ENCODE measurements at places on chromosomes 16 and 17.

DNA sequence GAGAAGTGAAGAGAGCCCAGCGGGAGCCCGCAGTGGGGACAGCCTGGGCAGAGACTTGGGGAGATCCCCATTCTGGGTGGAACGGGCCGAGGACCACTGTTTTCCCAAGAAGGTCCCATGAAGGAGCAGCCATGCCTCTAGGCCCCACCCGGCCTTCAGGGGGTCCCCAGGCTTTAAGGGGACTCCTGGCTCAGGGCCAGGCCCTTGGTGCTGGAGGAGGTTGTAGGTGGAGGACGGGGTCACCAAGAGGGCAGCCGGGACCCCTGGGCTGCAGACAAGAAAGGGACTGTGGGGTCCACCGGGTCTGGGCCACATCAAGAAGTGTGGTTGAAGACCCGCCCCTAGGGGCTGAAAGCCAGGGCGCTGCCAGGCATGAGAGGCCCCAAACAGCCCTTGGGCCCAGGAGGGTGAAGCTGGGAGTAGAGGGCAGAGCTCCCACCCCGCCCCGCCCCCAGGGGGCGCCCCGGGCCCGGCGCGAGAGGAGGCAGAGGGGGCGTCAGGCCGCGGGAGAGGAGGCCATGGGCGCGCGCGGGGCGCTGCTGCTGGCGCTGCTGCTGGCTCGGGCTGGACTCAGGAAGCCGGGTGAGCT, at the start of gene PRSS21:
TSS of gene PRSS21 (plus strand) at position 487 of the 589 bp plus-strand sequence. CDS start at position 519, 32 bp downstream.
- no peak within 1 kb of the TSS for H3K27ac ChIP-seq
- DNase-seq = peak; percentile 39
- H3K36me3 ChIP-seq = no peaks in the 10 kb centered on the region
- H3K4me1 ChIP-seq = no peaks in the 10 kb centered on the region

GRCh38 chr17:44359006-44359405, 4.6 kb downstream of the FAM171A2 start:
- H3K36me3 ChIP-seq = no peaks in the 10 kb centered on the region
- H3K27me3 ChIP-seq = peaks cover 84% of the 10 kb centered on the region
- no peak overlapping the region for H3K27ac ChIP-seq

- H3K4me1 ChIP-seq = peaks cover 52% of the 10 kb centered on the region
- H3K27ac ChIP-seq = peak overlapping the region; percentile 78
- DNase-seq = peak; percentile 47
Observed at GRCh38 chr17:48592577-48592976, 1.0 kb downstream of the HOXB5 start.

- peaks cover 30% of the 10 kb centered on the region for H3K27me3 ChIP-seq
- no peak overlapping the region for H3K4me3 ChIP-seq
- H3K4me1 ChIP-seq = peaks cover 15% of the 10 kb centered on the region
- H3K36me3 ChIP-seq = no peaks in the 10 kb centered on the region
- DNase-seq = no peak
Observed at GRCh38 chr16:79293836-79294460, 306.6 kb downstream of the MAF start.

DNA sequence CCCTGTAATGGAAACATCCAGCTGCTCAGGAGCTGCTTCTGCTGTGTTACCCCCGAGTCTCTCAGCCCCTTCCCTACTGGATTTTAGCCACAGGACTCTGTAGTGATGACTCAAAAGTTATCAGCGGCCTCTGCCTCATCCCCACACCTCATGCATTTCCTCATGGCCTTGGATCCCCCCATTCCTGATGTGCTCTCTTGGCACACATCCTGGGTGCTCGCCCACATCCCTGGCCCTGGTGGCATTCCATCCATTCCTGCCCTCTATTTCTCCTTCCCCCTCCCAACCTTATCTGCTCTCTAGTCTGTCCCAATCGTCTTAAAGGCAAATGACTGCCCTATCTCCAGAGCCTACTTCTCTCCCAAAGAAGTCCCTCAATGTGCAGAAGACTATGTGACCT, 24.6 kb downstream of the MARF1 start:
- H3K36me3 ChIP-seq = peaks cover 68% of the 10 kb centered on the region
- no peaks in the 10 kb centered on the region for H3K27me3 ChIP-seq

GRCh38 chr17:33686171-33686570, 393.1 kb upstream of the ASIC2 start:
- H3K27me3 ChIP-seq = no peaks in the 10 kb centered on the region
- no peaks in the 10 kb centered on the region for H3K36me3 ChIP-seq
- peak; percentile 44 for DNase-seq
- H3K27ac ChIP-seq = no peak overlapping the region
- H3K4me1 ChIP-seq = no peaks in the 10 kb centered on the region

DNA sequence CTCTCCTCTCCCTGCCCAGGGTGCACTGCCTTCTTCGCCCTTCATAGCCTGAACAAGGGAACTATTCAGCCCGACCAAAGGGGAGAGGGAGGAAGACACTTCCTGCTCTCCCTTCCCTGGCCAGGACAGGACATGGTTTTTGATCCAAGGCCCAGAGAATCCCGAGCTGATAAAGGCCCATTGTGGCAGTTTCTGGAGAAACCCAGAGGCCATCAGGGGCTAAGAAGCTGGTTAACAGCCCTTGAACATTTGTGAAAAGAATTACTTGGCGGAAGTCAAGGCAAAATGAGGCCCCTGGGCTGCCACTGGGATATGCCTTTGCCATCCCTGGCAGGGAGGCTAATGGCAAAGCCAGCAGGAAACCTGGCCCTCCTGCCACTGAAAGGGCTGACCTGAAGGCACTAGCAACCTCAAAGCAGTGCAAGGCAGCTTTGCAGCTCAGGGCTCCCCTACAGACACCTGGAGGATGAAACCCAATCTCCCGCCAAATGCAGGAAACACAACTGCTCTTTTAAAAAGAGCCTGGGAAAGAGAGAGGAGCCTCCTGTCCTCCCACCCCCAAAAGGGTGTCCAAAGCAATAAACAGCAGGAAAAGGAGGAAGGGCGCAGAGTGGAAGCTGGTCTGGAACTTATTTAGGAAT, 12.6 kb downstream of the PHB1 start:
- peaks cover 11% of the 10 kb centered on the region for H3K27me3 ChIP-seq
- DNase-seq = no peak
- H3K36me3 ChIP-seq = peaks cover 35% of the 10 kb centered on the region
- H3K4me1 ChIP-seq = peaks cover 24% of the 10 kb centered on the region
- no peak overlapping the region for H3K4me3 ChIP-seq

DNA sequence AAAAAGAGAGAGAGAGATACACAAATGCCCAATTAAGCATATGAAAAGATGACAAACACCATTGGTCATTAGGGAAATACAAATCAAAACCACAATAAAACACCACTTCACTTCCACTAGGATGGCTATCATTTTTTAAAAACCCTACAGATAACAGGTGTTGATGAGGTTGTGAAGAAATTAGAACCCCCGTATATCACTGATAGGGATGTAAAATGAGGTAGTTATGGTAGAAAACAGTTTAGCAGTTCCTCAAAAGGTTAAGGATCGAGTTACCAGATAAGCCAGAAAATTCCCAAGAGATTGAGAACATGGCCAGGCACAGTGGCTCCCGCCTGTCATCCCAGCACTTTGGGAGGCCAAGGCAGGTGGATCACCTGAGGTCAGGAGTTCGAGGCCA, 2.8 kb downstream of the P2RX5 start:
- H3K36me3 ChIP-seq = peaks cover 10% of the 10 kb centered on the region
- peaks cover 4% of the 10 kb centered on the region for H3K27me3 ChIP-seq
- H3K4me3 ChIP-seq = no peak overlapping the region
- peaks cover 36% of the 10 kb centered on the region for H3K4me1 ChIP-seq
- H3K27ac ChIP-seq = no peak overlapping the region
- DNase-seq = no peak

DNA sequence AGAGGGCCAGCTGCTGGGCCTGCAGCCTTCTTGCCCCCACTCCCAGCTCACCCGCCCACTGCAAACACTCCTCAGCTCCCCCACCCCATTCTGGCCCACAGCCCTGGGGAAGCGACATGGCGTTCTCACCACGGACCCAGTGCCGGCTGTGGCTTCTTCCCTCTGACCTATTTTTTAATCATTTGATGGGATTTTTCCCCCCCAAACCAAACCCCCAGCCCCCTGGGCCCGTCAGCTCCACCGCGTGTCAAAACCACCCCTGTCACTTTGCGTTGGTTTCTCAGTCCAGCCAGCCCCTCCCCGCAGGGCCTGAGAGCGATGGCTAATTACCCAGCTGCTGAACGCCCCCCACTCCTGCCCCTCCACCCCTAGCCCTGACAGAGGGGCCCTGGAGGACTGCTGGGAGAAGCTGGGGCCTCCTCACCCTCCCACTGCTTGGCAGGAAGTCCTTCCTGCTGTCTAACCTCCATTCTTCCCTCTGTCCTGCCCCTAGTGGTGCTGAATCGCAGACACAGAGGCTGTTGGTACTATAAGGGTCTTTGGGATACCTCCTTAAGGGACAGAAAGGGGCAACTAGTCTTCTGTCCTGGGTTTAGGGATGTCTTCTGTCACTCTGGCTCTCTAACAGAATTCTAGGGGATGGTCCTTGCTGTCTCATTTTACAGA, 7.5 kb upstream of the TBX21 start:
- H3K27me3 ChIP-seq = peaks cover 9% of the 10 kb centered on the region
- peak overlapping the region; percentile 35 for H3K27ac ChIP-seq
- no peaks in the 10 kb centered on the region for H3K36me3 ChIP-seq
- DNase-seq = no peak
- peaks cover 73% of the 10 kb centered on the region for H3K4me1 ChIP-seq

DNA sequence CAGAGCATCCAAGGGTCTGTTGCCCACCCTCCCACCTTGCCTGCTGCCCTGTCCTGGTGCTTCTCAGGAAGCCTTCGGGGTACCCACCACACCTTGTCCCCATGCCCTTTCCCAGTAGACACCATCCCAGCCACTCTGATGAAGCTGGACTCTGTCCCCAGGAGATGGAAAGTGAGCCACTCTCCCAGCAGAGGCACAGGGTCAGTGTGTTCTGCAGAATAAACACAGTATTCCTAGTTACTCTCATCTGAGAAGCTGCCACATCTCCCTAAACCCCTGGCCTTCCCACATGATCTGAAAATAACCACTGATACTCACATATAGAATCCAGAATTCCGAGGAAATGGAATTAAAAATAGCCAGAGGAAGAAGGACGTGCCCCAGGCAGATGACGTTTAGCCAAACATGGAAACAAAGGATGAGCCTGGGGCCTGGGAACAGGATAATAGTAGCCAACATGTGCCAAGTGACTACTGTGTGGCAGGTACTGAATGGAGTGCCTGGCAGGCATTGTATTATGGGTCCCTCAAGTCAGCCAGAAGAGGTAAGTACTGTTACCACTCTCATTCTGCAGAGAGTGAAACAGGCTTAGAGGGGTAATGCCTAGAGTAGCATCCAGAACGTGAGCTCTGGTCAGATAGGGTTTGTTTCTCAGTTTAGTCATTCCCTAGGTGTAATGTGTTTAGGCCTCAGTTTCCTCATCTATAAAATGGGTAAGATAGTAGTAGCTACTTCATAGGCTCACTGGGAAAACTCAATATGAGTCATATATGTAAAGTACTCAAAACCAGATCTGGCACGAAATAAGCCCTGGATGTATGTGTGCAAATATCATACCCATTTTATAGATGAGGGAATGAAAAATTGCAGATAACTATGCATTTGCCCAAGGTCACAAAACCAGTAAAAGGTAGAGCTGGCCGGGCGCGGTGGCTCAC, 20.8 kb upstream of the PEMT start:
- no peaks in the 10 kb centered on the region for H3K4me1 ChIP-seq
- H3K27me3 ChIP-seq = peaks cover 5% of the 10 kb centered on the region
- H3K36me3 ChIP-seq = no peaks in the 10 kb centered on the region
- DNase-seq = no peak
- no peak overlapping the region for H3K4me3 ChIP-seq

DNA sequence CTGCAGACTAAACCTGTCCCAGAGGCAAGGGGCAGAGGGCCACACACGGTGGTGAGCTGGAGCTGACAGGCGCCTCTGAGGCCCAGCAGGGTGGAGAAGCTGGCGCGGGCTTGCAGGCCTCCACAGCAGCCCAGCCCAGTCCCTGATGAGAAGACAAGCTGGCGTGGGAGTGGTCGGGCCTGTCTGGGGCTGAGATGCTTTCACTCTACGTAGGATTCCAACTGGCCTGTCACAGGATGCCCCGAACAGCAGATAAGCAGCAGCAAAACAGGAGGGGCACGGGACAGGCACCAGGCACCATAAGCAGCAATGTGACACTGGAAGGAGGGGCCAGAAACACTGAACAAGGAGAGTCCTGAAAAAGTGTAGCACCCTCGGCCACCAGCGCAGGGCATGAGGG, 40.1 kb downstream of the PEMT start:
- no peaks in the 10 kb centered on the region for H3K27me3 ChIP-seq
- H3K36me3 ChIP-seq = no peaks in the 10 kb centered on the region
- H3K4me3 ChIP-seq = no peak overlapping the region
- DNase-seq = no peak
- H3K4me1 ChIP-seq = no peaks in the 10 kb centered on the region
- H3K27ac ChIP-seq = no peak overlapping the region

- H3K36me3 ChIP-seq = no peaks in the 10 kb centered on the region
- H3K4me3 ChIP-seq = no peak overlapping the region
- no peak for DNase-seq
- H3K4me1 ChIP-seq = no peaks in the 10 kb centered on the region
- peaks cover 8% of the 10 kb centered on the region for H3K27me3 ChIP-seq
Observed at GRCh38 chr17:37365589-37365988, 10.2 kb upstream of the C17orf78 start.

- DNase-seq = no peak
- peak overlapping the region; percentile 65 for H3K27ac ChIP-seq
- H3K4me1 ChIP-seq = peaks cover 67% of the 10 kb centered on the region
- peaks cover 34% of the 10 kb centered on the region for H3K36me3 ChIP-seq
- peak overlapping the region; percentile 61 for H3K4me3 ChIP-seq
- peaks cover 2% of the 10 kb centered on the region for H3K27me3 ChIP-seq
Observed at GRCh38 chr16:30556125-30556473, 2.1 kb downstream of the ZNF764 start.

GRCh38 chr16:85839681-85840240, 40.3 kb downstream of the COX4I1 start:
- no peaks in the 10 kb centered on the region for H3K4me1 ChIP-seq
- DNase-seq = no peak
- no peaks in the 10 kb centered on the region for H3K36me3 ChIP-seq
- H3K4me3 ChIP-seq = no peak overlapping the region

GRCh38 chr17:77462090-77462489, 321.3 kb downstream of the SEC14L1 start:
- DNase-seq = peak; percentile 67
- H3K4me3 ChIP-seq = peak overlapping the region; percentile 100
- H3K27me3 ChIP-seq = no peaks in the 10 kb centered on the region
- H3K4me1 ChIP-seq = peaks cover 92% of the 10 kb centered on the region

- H3K27me3 ChIP-seq = peaks cover 12% of the 10 kb centered on the region
- no peaks in the 10 kb centered on the region for H3K36me3 ChIP-seq
- no peak overlapping the region for H3K27ac ChIP-seq
- no peak for DNase-seq
- H3K4me1 ChIP-seq = peaks cover 11% of the 10 kb centered on the region
Observed at GRCh38 chr17:2957631-2958286, 105.6 kb downstream of the OR1D5 start.

- H3K4me1 ChIP-seq = no peaks in the 10 kb centered on the region
- DNase-seq = no peak
- no peak overlapping the region for H3K27ac ChIP-seq
- no peaks in the 10 kb centered on the region for H3K27me3 ChIP-seq
- no peak overlapping the region for H3K4me3 ChIP-seq
Observed at GRCh38 chr16:83200005-83200779, 573.4 kb downstream of the CDH13 start.

GRCh38 chr17:80991645-80992076, at the start of gene CHMP6:
Gene CHMP6 (plus strand): TSS chr17:80991841. CDS start chr17:80991919, 78 bp downstream.
- H3K27ac ChIP-seq = peak within 1 kb of the TSS; percentile 85
- peak within 1 kb of the TSS; percentile 74 for H3K4me3 ChIP-seq
- DNase-seq = peak; percentile 79
- peaks cover 19% of the 10 kb centered on the region for H3K36me3 ChIP-seq
